ENCODE measurements at places on chromosomes 1 and 21.
A peak's percentile ranks its signal among the peaks of the same experiment; 100 is the strongest.

- no peak for DNase-seq
These were observed 8.4 kb upstream of the C1orf185 start for GRCh38 chr1:51093581-51093980.

DNA sequence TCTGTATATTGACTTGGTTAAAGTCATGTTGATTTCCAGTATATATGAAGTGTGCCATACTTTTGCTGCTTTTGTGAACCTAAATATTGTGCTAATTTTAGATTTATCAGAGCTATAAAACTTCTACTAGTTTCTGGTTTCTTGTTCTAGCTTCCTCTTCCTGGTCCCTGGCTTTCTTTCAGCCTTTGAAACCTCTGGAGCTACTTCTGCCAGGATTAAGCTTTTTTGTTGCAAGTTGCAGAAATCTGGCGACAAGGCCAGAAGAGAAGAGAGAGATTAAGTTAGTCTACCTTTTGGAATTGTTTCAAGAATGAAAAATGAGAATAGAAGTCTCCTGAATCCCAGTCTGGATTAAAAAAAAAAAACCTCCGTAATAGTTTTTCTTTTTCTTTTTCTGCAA, 13.5 kb downstream of the RNF2 start:
- no peak for DNase-seq

DNA sequence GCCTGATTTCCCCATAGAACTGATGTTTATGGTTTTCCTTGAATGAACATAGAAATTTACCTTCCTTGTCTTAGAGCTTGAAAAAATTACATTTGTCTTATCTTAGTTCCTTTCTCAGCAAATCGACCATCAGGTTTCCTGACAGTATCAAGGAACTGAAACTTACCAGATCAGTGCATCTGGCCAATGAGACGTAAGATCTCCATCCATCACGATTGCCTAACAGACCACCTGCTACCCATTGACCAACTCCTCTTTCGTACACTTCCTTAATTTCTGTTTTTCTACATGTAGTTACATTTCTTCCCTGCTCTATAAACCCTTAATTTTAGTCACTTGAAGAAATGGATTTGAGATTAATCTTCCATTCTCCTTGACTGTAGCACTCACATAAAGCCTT, 57.4 kb upstream of the TMPRSS15 start:
- DNase-seq: no peak

DNA sequence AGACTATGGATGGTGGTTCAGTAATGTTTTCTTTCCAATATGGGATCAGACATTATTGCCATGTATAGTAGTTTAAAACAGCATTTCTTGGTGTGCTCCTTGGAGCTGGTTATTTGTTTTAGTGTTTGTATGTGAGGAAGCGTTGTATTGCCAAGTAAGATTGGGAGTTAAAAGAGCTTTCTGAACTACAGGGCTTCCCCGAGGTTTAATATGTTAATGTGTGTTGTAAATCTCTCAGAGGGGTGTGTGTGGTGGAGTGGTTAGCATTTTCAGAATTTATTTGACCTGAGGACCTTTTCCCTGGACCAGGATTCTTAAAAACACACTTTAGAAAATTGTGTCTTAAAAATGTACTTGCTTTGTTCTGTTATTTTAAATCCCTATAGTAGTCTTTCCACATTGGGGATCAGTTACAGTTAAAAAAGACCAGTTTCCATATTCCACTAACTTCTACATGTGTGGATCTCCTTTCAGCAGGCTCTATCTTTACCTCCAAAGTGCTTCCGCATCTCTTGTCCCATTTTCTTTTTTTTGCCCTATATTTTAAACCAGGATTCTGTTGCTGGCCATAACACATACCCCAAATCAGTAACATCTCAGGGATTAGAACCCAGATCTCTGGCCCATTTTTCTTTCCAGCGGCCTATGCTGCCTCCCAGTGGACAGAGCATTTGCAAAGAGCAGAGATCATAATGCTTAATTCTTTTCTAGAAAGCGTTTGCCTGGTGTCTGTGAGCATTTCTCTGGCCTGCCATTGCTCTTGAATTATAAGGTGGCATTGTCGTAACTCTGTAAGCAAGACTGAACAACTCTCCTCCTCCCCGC, 58.6 kb downstream of the PBX1 start:
- peak; percentile 59 for DNase-seq

- DNase-seq: no peak
These were observed 23.2 kb upstream of the PTTG1IP start for GRCh38 chr21:44896561-44897286.

- DNase-seq: peak; percentile 39
These were observed 121.3 kb downstream of the TGFB2 start for GRCh38 chr1:218466341-218467010.

- peak; percentile 36 for DNase-seq
These were observed 65.2 kb downstream of the CACNA1E start for GRCh38 chr1:181548497-181548896.

DNA sequence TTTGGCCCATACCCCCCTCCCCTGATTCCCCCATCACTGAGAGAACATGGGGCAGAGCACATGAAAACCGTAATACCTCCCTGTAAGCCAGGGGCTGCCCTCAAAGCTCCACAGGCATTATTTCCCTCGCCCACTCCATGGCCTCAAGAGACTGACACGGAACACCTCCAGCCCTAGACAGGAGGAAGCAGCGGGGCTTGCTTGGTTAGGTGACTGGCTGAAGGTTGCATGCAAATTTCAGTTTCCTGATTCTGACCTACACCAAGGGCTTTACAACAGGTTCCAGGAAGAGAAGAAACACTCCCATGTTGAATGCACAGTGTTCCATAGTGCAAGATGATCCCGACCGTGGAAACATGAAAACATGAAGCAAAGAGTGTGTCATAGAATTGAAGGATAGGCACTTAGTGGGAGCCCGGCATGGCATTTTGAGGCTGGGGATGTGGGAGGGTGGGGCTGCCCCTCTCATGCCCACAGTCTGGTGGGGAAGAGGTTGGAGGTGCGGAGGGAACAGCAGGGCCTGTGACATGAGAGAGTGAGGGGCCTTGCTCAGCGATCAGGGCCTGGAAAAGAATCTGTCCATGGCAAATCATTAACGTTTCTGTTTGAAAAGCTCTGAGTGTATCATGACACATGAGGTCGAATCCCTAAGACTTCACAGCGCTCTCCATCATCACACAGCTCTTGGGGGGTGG, 33.5 kb downstream of the GPR137B start:
- no peak for DNase-seq

DNA sequence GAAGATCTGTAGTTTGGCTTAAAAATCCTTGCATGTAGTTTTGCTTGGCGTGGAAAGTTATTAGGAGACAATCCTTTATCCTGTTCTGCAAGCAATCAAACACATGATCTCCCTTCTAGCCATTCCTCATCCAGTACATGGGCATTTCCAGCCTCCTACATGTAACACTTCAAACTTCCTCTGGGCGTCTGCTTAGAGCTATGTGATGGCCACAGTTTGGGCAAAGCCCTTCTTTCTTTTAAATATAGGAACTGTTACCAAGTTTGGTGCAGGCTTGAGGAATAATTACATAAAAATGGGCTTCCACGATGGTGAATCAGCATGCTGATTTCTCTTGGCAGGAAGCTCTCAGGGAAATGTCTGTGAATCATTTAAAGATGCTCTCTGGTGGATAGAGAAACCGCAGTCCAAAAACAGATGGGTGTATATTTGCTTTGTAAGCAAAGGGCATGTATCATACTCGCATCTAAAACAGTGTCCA, 176.9 kb upstream of the FMN2 start:
- DNase-seq: peak; percentile 96

DNA sequence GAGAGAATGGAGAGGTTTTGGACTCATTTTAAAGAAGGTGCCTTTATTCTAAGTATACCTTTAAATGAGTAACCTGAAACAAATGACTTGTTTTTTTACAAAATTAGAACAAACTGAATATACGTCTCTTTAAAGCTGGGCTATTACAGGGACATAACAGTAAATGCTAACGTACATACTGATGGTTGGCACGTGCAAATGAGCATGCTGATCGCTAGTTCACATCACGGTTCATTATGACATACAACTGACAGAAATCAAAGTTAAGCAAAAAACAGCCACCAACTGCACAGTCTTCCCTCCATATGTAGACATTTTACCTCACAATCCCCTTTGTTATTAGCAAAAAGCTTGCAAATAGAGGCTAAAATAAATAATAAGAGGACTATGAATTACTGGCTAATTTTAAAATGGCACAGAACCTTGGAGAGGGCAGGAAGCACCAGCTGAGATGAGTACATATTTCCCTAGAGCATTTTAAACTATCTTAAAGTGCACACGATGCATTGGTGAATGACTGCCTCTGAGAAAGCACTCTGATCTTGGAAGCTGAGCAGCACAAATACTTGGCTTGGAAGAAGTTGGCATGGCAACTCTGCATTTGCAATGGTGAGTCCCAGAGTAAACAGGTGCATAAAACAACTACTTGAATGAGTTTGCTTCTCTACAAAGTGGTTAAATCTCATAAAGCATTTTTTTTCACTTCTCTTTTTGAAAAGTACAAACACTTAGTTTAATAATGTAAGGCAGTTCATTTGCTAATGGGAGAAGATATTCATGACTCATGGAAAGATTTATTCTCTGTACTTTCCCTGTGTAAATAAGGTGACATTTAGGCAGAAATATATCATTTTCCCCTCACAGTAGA, 204.7 kb downstream of the LHX8 start:
- no peak for DNase-seq

DNA sequence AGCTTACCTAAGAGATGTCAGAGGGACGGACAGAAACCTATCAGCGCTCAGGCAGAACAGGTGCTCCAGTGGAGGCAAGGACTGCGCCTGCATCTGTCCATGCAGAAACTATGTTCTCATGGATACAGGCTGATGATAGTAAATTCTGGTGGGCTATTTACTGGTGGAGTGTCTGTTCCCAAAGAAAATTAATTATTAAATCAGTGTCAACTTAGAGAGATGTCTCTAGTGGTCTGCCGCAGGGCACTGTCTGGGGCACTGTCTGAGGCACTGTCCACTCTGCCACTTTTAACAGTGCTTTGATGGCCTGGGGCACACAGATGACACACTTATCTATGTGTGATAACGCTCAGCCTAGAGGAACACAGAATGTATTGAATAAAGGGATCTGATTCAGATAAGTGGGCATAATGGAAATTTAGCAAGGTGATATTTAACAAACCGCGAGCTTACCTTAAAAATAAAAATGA, 148.1 kb downstream of the RGS7 start:
- DNase-seq: no peak

DNA sequence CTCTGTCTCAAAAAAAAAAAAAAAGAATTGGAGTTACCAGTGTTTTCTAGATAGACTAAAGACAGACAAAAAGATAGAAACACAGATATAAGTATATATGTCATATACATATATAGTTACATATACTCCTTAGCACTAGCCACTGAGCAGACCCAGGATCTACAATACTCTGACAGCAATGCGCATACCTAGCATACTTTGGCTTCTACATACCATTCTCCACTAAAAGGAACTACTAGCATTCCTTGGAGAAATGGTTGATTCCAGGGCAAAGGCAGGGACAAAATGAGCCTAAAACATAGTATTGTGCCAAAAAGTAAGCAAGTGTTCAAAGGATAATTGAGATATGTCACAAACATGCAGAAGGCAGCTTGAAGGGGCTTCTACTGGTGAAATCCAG, 22.7 kb downstream of the SYNJ1 start:
- DNase-seq: peak; percentile 72

DNA sequence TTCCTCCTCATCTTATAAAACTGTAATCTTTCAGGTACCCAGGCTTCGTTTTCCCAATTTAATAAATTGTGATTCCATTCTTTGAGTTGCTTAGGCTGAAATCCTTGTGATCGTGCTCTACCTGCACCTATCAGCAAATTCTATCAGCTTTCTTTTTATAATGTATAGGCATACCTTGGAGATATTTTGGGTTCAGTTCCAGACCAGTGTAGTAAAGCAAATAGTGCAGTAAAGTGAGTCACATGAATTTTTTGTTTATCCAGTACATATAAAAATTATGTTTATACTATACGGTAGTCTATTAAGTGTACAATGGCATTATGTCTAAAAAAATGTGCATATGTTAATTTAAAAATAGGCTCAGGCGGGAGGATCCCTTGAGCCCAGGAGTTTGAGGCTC, 5.5 kb downstream of the SWT1 start:
- DNase-seq: no peak

DNA sequence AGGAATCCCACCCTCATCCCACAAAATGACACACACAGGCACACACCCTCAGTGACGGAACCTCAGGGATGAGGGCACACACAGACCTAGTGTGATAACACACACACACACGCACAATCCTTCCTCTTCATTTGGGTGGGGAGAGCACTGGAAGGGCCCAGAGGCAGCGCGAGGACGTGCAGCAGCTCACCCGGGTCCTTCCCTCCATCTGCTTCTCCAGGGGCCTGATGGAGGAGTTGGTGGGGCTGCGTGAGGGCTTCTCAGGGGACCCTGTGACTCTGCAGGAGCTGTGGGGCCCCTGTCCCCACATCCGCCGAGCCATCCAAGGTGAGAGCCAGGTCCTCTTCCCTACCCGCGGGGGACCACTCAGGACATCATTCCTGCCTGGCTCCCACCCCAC, 557 bp downstream of the CLCNKA start:
- no peak for DNase-seq

DNA sequence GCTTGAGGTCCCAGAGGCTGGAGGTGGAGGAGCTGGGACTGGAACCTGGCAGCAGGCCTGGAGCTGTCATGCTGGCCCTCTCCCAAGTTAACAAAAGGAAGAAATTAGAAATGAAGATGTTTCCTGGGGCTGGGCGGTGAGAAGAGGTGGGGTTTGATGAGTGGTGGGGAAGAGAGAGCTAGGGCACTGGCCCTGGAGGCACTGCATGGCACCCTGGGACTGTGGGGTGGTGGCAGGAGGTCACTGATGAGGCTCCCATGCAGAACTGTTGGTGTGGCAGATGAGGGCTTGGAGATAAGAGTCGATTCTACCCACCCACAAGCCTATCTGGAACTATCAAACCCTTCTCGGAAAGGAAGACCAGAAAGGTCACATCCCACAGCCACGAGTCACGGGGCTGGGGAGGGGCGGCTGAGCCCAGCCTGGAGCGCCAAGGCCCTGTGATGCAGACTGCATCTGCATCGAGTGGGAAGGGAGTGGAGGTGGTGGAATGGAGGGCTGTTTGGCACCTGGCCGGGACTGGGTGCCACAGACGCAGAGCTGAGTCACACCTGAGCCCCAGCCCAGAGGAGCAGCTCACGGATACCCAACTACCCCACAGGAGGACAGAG, 29.4 kb downstream of the MRPL37 start:
- DNase-seq: peak; percentile 71

DNA sequence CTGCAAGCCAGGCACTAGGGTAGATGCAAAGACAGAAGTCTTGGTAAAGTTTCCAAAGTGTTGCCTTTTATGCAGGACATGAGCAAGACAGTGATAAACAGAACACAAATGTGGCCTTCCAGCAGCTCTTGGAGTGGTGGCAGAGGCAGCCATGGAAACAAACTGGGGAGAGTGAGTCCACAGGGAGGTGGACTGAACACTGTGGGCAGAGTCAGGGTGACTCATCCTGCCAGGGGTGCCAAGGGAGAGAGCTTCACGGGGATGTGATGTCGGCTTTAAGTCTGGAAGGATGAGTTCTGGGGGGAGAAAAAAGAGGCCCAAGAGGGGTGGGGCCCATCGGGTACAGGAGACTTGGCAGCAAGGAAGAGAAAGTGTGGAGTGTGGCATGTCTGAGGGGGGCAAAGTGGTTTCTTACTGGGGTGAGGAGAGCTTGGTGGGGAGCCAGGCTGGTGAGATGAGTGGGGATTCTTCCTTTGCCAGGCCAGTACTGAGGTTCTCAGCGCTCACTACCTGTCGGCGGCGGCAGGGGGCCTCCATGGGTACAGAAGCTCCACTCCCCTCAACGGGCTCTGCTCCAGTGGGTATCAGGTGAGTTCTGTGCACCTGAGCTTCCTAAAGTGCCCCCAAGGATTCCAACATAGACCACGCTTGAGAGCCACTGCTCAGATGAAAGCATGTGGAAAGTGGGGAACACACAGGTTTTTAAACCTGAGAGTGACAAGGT, 41.8 kb downstream of the KIAA0040 start:
- peak; percentile 30 for DNase-seq

Data from fibroblast of skin of scalp (primary cell).